Left kidney (tissue), 8 donors: ENCODE measurements at places on chromosomes 2 and 18. TPM values are rescaled to one million over a fixed set of nuclear protein-coding genes. Genes with fewer than 3 reads are reported as not detected.
A peak's percentile ranks its signal among the peaks of the same experiment; 100 is the strongest.

SLC16A14 gene
- polyA plus RNA-seq = 7.9 TPM

RHOB gene
- 64.2 TPM for polyA plus RNA-seq

MROH2A gene
- 0.28 TPM for polyA plus RNA-seq

DNA sequence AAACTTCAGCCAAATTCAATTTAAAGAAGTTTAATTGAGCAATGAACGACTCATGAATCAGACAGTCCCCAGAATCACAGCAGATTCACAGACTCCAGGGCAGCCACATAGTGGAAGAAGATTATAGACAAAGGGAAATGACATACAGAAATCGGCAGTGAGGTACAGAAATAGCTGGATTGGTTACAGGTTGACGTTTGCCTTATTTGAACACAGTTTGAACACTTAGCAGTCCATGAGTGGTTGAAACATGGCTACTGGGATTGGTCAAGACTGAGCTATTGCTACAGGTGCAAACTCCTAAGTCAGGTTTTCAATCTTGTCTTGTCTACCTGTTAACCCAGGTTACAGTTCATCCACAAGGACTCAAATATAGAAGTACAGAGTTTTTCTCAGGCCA lies 169.6 kb downstream of the DLGAP1 start:
- DNase-seq = no peak

DNA sequence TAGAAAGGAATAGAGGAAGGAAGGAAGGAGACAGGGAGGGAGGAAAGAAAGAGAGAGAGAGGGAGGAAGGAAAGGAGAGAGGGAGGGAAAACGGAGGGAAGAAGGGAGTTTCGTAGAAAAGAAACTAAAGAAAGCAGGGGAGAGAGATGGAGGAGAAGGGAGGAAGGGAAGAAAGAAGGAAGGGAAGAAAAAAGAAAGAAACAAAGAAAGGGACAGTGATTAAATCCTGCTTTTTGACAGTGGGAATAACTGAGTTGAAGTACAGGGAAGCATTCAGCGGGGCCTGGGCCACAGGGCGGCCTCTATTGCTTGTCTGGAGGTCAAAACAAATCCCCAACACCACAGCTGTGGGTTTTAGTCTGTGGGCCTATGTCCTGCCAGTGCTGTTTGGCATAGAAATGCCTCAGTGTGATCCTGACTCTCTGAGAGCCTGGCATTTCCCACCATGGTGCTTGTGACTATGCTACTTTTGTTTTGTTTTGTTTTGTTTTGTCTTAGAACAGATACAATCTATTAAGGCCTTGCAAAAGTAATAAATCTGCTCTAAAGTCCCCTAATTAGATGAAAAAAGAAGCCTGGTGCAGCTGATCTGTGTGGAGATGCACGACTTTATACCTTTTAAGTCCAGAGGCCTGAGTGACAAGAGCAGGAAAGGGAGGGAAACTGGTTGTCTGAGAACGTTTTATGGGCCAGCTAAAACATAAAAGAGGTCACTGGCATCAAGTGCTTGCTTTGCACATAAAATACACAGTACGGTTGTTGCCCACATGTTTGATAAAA lies 40.0 kb downstream of the IL1RL2 start:
- DNase-seq = peak; percentile 33
